ENCODE measurements at places on chromosomes 13 and 19.

DNA sequence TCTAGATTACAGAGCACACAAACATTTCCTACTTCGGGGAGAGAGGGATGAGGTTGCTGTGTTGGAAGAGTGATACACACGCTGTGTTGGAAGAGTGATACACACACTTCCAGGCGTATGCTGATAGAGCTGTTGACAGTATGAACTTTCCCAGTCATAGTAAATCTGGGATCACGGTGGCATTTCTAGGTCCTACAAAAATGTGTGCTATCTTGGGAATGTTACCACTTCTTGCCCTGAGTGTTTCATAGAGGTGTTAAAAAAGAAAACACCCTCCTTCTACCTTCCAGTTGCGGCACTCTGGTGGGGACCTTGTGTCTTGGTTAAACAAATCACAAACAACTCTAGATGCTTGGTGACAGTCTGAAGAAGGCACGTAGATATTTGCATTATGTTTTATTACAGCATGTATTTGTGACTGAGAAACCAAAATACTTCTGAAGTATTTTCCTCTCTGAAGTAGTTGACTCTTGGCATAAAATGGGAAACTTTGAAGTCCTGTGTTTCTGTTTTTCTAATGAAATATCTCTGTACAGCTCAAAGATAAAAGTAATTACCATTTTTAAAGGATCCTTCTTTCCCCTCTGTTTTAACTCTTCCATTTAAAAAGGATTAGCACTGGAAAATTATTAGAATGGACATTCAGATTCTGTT is 52.5 kb downstream of the ARHGAP35 start:
- no peak for DNase-seq

DNA sequence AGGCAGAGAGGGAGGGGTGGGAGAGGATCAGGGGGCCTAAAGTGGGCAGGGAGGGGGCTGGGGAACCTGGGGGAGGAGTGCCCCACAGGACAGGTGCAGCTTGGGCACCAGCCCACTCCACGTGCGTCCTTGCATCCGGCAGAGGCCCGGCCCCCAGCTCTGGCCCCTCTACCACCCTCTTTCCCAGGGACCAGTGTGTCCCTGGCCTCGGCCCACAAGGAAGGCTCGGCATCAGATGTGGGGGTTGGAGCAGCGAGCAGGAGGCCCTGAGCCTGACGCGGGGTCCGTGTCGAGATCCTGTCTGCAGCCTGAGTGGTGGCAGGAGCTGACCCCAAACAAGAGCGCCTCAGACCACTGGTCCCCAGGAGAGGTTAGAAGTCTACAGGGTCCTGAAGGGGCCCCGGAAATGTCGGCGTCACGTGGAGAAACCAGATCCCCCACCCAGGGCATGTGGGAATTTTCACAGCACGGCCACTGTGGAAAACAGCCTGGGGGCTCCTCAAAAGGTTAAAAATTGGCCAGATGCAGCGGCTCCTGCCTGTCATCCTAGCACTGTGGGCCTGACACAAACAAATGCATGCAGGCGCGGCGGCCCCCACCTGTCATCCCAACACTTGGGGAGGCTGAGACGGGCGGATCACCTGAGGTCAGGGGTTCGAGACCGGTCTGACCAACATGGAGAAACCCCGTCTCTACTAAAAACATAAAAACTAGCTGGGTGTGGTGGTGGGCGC is 21.5 kb downstream of the SHC2 start:
- DNase-seq, result no peak

GRCh38 chr13:29733147-29733611 is 117.2 kb downstream of the UBL3 start:
- DNase-seq, result no peak

DNA sequence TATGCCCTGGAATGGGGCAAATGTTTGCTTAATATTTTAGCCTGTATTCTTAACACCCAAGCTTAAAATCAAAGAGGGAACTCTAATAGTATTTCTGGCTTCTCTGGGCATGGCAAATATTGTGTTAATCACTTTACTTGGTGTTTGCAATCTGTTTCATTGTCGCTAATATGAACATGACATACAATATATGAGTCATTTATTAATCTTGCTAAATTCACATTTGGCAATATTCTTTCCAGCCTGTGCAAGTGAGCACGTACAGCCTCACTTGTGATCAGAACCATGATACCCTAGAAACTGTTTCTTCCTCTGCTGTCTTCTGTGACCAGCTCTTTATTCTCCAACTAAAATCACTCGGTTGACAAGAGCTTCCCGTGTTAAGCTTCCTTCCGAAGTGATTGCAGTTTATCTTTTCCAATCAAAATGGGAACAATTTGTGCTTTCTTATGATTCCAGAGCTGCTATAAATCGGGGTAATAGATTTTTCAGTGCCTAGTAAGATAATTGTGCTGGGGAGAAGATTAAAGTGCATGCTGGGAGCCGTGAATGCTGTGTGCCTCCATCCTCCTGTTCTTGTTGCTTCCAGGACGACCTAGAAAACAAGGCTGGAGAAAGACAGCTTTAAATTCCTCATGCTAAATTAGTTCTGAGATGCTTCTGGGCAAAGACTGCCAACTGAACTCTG is 153.0 kb upstream of the TMTC4 start:
- no peak for DNase-seq

DNA sequence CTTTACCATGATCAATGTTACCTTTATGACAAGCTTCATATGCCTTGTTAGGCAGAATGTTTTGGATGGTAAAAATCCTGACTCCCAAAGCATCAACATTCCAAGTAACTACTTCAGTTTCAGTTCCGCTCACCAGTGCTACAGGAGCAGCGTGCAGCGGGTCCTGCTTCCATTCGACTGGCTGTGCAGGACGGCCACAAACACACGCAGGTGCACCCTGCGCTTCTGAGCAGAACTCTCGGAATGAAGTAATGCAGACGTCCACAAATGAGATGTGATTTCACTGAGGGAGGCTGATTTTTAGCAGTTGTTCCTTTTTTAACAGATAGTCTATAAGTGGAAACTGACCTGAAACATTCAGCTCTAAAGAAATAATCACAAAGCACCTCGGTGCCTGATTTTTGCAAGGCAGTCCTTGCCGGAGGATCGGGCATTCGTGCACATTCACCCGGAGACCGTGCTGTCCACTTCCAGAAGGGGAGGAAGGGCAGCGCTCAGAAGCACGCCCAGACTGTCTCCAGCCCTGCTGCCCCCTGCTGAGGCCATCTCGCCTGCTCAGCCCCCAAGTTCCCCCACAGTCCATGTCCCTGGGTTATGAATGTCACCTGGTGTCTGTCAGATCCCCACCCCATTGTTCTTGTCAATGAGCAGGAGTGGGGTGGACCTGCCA is 85.8 kb downstream of the RAB20 start:
- no peak for DNase-seq

All from left renal cortex interstitium (tissue), 4 donors.